ENCODE measurements at places on chromosomes 1 and 21.

DNA sequence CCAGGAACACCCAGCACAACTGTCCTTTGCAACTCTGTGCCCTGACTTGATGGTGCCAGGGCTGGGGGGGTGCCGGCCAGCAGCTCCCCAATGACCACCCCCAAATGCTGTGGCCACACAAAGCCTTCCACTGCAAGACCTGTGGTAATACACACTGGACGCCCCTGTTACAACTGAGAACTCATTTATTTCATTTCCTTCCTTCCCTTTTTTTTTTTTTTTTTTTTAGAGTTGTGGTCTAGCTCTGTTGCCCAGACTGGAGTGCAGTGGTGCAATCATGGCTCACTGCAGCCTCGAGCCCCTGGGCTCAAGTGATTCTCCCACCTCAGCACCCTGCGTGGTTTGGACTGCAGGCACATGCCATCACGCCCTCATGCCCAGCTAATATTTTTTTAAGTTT is 25.2 kb downstream of the TP73 start:
- ATAC-seq, result peak; percentile 1

GRCh38 chr1:94595658-94596057 is 54.1 kb upstream of the F3 start:
- ATAC-seq, result no peak

DNA sequence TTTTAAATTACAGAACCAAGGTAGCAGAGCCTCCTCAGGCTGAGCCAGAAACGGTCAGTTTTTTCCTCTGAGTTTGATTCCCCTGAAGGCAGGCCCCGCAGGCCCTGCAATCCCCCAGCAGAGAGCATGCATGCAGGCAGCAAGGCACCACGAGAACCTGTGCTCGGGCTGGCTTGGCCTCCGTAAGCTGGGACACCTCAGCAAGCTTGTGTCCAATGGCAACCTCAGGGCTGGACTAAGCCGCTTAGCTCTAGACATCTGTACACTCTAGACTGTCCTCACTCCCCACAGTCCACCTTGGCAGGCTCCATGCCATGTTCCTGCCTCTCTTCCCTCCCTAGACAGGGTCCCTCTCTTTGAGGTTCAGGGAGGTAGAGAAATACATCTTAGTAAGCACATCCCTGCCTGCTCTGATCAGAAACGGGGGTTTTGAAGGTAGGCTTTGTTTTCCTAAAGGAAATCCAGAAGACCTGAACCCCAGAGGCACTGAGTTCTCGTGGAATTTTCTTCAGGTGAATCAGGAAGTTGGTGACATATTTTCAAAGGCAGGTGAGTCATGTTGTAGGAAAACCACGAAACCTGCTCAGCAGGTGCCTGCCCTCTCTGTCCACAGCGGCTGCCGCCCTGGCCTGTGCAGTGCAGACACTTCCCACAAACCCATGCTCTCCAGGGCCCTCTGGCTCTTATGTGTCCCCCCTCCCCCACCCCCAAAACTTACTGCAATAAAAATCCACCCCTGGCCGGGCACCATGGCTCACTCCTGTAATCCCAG is 7.0 kb downstream of the TMEM63A start:
- no peak for ATAC-seq

- no peak for ATAC-seq
Observed at GRCh38 chr1:150256554-150257341, 826 bp upstream of the CA14 start.

GRCh38 chr1:4485398-4485797 is 169.0 kb upstream of the AJAP1 start:
- no peak for ATAC-seq

DNA sequence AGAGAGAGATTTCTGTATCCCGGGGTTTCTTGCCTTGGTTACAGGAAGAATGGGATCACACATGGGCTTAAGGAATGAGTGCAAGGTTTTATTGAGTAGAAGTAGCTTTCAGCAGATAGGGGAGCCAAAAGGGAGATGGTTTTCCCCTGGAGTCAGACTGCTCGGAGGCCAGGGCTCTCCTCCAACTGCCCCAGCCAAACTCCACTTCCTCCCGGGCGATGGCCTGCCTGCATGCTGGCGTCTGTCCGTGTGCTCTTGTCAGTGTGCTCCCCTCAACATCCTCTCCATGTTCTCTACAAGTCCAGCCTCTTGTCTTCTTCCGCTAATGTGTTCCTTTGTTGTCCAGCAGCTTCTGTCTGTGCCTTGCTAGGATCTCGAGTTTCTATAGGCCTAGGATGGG is 421.3 kb upstream of the ADGRL2 start:
- ATAC-seq, result no peak

DNA sequence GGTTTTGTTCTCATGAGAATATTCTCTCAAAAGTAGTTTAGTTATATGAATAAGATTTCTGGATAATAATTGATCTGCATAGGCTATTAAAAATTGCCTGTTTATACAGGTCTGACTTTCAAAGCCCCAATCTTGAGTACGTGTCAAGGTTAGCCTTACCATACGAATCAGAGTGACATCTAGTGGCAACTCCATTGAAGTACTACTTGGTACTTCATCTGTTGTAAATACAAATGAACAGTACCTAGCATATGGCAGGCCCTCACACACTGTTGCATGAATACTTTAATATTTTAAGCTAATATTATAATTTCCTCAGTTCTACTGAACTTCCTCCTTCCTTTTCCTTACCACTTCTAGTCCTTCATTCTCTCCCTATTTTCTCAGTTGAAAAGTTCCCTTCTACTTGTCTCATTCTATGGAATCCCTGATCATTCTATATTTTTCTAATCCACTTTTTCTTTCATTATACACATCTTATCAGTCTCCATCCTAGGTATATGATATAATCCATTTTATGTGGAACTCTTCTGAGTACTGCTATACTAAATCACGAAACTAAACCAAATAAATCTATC is 101.2 kb downstream of the AKT3 start:
- peak; percentile 81 for ATAC-seq

- no peak for ATAC-seq
Observed at GRCh38 chr1:46277658-46278373, 25.6 kb downstream of the LRRC41 start.

- ATAC-seq, result no peak
Observed at GRCh38 chr1:18619467-18619835, 11.2 kb upstream of the PAX7 start.

DNA sequence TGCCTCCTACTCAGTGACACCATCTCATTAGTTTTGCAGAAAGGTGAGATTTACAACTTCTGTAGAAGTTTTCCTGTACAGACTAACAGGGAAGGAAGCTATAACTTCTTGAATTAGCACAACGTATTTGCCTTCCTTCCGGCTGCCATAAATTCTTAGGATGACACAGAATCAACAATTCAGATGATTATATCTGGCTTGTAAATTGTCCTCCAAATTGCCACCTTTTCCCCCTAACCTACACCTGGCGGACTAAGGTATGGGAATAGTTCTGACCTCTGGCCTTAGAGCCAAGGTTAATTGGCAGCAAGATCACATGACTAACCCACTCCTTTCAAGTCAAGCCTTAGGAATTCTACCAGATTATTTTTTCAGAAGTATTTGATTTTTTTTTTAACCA is 284.3 kb downstream of the LMO4 start:
- ATAC-seq, result no peak

All from stimulated activated memory B cell treated with anti-CD40 and anti-IgM and Interleukin-4, amounts not matched to agents 10 μg/mL and 1 μg/mL and 100 μg/mL, for 72 hours (primary cell).